ENCODE measurements at places on chromosomes 13 and 19.
A peak's percentile ranks its signal among the peaks of the same experiment; 100 is the strongest.

GRCh38 chr19:40466219-40466984 lies 399 bp upstream of the SPTBN4 start:
- DNase-seq, result peak; percentile 35

- DNase-seq, result no peak
These were observed 6.2 kb downstream of the TLE6 start for GRCh38 chr19:2983351-2984214.

DNA sequence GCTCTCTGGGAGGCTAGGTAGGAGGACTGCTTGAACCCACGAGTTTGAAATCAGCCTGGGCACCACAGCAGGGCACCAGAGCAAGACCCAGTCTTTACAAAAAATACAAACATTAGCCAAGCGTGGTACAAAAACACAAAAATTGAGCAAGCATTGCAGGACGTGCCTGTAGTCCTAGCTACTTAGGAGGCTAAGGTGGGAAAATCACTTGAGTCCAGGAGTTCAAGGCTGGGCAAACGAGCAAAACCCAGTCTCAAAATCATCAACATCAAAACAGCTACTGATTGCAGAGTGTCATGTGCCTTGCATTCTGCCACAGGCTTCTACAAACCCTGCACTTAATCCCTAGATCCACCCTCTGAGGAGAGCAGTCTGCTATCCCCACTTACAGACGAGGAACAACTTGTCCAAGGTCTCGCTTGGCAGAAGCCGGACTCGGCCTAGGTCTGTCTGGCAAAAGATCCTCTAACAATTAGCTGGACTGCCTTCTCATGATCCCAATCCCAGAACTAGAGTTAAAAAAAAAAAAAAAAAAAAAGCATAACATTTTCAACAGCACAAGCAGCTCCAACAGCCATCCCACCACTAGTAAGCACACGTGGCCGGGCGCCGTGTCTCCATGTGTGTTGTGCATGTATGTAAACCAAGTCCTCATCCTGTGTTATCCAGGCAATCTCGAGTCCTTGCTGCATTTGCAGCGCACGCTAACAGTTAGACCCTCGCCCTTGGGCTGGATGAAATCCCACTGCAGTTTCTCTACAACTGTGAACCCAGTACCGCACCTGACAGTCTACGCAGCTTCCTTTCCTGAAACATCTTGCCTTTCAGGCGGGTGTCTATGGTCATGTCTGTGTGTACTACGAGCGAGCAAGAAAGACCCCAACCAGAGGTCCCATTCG lies 2.0 kb downstream of the PPP6R1 start:
- no peak for DNase-seq

DNA sequence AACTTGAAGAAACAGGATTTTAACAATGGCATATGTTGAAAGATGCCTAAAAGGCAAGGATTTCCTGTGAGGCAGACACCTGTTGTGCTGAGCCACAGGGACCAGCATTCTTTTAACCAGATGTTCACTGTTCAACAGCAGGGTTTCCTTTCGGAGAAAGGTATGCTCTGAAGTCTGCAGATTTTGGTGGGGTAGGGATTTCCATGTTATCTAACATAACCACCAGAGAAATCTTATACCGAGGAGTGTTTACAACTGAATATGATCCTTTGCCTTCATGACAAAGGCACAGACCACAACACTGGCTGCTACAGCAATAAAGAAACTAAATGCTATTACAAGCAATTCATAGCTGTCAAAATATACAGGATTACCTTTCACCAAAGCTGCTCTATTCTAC lies 48.1 kb downstream of the MPHOSPH8 start:
- no peak for DNase-seq

DNA sequence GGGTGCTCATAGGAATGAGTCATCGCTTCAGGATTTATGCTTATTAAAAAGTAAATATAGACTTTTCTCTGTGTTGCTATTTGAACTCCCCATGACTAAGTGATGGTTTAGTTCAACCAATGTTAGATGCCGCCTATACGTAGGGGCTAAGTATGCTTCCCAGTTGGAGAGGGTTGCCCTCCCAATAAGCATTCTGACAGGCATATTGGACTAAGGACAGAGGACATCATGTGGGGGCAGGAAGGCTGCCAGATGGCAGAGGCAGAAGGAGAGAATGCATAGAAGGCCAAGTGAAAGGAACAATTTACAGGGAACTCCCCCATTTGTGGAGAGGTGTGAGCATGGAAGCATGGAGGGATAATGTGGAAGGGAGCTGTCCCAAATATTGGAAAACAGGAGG lies 318.4 kb upstream of the OBI1 start:
- DNase-seq, result no peak

GRCh38 chr19:55198651-55199050 lies 10.7 kb downstream of the PTPRH start:
- DNase-seq, result no peak

GRCh38 chr13:39020853-39021462 lies 16.9 kb downstream of the PROSER1 start:
- DNase-seq, result no peak

GRCh38 chr19:47447470-47448359 lies 24.0 kb downstream of the SLC8A2 start:
- peak; percentile 42 for DNase-seq

- no peak for DNase-seq
These were observed 5.5 kb downstream of the ARRDC5 start for GRCh38 chr19:4897146-4897545.

DNA sequence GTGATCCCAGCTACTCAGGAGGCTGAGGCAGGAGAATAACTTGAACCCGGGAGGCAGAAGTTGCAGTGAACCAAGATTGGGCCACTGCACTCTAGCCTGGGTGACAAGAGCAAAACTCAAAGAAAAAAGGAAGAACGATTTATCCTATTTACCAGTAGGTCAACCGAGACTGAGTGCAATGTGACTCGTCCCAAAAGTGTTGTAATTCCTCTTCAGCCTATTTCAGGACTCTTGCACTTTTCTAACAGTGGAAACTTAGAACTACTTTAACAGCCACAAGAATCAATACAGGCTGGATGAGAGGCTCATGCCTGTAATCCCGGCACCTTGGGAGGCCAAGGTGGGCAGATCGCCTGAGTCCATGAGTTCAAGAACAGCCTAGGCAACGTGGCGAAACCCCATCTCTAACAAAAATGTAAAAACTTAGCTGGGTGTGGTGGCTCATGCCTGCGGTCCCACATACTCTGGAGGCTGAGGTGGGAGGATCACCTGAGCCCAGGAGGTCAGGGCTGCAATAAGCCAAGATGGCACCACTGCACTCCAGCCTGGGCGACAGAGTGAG lies 4.3 kb upstream of the NR1H2 start:
- no peak for DNase-seq

DNA sequence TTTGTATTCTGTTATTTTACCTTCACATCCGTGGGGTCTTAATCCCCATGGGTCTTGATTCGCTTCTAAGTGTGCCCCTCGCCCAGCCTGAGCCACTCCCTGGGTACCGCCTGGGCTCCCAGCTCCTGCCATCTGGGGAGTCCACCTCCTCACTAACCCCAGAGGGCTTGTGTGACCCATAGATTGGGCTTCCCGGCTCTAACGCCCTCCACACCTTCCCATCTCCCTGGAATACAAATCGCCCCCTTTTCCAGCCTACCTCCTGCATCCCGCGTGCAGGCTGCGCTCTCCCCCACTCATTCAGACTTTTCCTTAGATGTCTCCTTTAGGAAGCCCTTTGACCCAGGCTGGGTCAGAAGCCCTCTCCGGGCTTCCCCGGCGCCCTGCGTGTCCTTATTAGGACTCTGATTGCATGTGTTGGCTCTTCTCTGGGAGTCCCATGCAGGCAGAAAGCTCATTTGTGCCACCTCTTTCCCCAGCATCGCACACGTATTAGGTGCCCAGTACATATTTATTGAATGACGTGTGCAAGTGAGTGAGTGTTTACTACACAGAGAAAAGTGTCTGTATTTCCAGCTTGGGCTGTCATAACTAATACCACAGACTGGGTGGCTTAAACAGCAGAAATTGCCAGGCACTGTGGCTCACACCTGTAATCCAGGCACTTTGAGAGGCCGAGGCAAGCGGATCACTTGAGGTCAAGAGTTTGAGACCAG lies 757 bp downstream of the CCDC124 start:
- no peak for DNase-seq

- no peak for DNase-seq
These were observed 25.4 kb downstream of the TUBA3C start for GRCh38 chr13:19156013-19156825.

DNA sequence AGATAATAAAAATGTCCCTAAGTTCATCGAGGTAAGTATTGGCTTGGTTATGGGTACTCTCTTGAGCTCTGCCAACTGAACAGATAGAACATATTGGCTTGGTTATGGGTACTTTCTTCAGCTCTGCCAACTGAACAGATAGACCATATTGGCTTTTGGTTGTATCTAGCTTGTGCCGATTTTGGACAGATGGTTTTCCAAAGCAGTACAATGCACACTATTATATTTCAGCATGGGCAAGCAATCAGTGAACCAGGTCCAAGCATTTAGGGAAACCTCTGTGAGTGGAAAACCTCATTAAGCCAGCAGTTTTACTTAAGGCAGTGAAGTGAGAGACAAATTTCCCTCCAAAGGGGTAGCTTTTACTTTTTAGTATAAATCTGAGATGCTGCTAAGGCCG lies 1440.5 kb upstream of the SPRY2 start:
- no peak for DNase-seq

DNA sequence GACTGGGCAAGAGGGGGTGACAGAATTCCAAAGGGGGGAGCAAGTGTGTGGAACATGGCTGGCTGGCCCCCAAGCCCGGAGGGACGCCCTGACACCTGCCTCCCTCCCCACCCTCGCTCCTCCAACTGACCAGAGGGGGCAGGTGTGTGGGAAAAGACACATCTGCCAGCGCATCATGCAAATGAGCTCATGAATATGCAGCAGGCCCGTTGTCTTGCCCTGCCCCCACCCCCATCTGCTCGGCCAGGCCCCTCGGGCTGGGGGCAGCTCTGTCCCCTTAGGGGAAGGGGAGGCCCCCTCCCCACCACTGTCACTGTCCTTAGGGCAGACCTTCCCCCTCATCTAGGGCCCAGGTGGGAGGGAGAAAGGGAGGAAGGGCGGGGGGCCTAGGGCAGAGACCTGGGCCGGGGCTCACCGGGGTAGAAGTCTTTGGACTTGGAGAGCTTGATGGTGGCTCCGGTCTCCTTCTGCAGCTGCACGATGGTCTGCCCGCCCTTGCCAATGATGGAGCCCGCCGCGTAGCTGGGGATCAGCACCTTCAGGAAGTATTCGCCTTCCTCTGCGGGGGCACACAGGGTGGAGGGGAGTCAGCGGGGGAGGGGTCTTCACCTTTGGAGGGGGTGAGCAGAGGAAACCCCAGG lies 12.9 kb downstream of the NOVA2 start:
- no peak for DNase-seq

DNA sequence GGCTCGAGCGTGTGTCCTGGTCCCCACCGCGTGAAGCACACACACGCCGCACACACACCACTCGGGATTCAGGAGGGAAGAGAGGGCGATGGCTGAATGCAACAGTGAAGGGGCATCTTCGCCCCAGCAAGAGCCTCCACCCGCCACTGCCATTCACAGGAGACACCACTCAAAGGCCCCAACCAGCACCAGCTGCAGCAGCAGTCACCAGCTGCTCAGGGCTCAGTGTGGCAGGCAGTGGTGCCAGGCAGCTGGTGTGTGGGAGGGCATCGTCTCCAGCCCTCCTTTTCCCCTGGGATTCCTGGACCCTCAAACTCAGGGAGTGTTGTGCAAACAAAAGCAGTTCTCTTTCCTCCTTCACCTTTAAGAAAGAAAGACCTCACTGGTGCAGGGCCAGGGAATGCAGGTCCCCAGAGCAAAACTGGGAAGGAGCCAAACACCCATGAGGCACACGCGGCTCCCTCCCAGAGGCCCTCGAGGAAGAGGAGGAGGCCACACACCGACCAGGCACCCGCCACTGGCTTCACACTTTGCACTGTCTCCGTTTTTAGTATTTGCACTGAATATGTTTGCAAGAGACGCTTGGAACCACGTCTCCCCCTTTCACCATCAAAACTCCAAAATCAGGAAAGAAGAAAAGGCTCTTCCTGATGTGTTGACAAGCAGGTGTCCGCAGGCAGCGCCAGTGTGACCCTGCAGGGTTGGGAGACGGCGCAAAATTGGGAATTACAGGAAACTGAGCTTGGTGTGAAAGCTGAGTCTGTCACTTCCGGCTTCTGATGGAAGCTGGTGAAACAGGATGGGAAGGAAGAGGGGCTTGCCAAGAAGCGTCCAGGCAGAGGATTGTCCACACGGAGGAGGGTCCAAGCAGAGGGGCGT lies 26.4 kb upstream of the F7 start:
- DNase-seq, result no peak
